ENCODE measurements at places on chromosomes 1 and 21.
A peak's percentile ranks its signal among the peaks of the same experiment; 100 is the strongest.

DNA sequence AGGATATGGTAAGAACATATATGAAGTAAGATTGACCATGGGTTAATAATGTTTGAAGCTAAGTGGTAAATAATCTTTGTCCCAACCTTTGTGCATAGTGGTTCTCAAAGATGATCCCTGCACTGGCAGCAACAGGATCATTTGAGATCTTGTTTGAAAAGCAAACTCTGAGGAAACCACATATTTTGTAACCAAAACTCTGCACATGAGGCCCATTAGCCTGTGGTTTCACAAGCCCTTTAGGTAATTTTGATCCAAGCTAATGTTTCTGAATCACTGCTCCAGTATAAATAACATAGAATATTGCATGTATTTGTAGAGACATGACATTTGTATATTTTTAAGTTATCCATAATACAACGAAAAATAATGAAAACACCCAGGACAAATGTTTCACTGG lies 147.9 kb upstream of the RGS18 start:
- no peak for DNase-seq

- DNase-seq, result no peak
These were observed 112.4 kb downstream of the POU2F1 start for GRCh38 chr1:167333124-167333523.

DNA sequence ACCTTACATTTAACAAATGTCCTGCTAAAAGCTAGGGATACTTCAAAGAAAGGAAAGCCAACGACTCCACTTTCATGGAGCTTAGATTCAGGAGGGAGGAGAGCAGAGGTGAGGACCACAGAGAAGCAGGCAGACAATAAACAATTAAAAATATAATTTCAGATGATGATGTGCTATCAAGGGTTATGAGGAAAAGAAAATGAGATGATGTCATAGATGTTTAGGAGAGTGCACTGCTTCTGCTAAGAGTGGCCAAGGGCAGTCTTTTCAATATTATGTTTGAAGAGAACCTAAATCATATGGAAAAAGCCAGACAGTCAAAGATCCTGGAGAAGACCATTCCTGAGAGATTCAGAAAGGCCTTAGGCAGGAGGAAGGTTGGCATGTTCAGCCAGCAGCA lies 66.6 kb upstream of the HOOK1 start:
- DNase-seq, result no peak

GRCh38 chr1:156204686-156205085 lies 8.1 kb upstream of the PMF1 start:
- no peak for DNase-seq

DNA sequence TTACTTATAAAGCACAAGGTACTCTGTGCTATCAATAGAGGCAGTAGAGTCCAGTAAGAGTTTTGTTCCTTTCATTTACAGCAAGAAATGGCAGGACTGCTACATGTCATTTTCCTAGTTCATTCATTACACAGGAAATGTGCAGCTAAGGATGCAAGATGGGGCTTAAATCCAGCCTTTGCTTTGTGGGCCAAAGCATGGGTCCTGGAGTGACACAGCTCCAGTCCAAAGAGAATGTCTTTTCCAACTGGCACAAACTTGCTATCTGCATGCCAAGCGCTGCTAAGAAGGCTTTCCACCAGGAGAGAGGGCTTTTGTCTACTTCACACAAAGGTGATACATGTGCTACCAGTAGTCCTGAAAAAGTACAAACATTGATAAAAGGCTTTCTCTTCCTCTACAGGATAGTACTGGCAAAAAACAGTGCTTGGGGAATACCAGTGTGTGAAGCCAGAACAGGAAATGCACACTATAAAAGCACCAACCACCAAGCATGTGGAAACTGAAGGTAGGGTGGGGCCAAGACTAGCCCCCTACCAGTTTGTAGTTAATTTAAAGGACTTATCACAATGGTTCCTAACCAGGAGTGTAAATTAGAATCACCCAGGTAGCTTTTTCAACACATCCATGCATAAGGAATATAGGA lies 68.7 kb downstream of the ARID4B start:
- DNase-seq, result no peak

- no peak for DNase-seq
These were observed 21.3 kb downstream of the IFI16 start for GRCh38 chr1:159030877-159031447.

GRCh38 chr1:47709019-47709871 lies 271.4 kb downstream of the FOXD2 start:
- DNase-seq, result peak; percentile 31

- DNase-seq, result peak; percentile 70
These were observed 70.2 kb downstream of the SH3GLB1 start for GRCh38 chr1:86774305-86775295.
